ENCODE measurements at places on chromosomes 3 and 15.

DNA sequence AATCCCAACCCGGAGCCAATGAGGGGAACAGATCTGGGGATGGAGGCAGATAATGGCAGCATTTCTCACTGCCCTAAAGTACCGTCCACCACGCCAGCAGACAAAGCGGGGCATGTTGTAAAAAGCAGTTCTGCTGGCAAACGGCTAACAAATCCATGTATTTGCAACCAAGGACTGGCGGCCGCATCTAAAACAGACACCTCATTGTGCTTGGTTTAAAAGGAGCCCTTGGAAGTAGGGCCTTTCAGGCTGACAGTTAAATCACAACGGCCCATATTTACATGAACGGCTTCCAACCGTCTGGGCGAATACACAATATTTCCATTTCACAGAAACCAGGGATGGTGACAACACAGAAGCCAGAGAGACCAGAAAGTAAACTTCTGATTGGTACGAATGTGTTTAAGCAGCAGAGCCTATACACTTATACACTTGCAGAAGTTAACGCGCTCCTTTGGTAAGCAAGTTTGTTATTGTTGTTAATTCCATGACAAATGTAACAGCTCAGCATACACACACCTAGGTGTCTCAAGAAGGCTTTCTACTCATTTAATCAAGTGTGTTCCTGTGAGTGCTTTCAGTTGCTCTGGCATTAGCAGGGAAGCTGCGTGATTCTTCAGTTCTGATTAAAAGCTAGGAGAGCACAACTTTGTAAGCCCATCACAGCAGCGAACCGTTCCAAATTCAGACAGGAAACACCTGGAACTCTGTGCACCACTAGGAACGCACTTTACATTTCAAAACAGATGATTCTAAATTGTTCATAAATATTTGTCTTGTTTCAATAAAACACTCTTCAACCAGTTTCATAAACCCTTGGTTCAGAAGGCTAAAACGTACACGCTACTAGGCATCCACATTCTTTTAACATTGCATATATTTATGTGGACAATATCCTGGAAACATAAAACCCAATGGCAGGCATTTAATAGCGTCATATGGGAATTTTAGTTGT is 112.9 kb downstream of the PDZRN3 start:
- DNase-seq: no peak

- DNase-seq: no peak
Measured at GRCh38 chr15:95931619-95932018, 398.9 kb upstream of the NR2F2 start.

- DNase-seq: no peak
Measured at GRCh38 chr3:187016639-187017345, 86.5 kb downstream of the ST6GAL1 start.

DNA sequence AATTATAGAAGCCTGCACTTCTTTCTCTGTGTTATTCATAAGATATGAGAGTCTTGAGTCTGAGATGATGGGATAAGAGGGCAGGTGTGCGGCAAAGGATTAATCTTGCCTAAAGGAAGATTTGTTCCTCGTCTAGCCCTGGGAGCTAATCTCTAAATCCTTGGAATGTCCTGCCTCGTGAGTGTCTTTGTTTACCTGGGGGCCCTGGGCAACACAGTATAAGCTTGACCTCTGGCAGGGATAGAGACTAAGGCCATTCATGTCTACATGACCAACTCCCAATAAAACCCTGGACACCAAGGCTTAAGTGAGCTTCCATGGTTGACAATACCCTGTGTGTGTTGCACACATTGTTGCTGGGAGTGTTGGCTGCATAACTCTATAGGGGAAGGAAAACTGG is 3.2 kb upstream of the AGBL1 start:
- peak; percentile 61 for DNase-seq

GRCh38 chr3:94076055-94076454 is 13.2 kb downstream of the NSUN3 start:
- DNase-seq: no peak

DNA sequence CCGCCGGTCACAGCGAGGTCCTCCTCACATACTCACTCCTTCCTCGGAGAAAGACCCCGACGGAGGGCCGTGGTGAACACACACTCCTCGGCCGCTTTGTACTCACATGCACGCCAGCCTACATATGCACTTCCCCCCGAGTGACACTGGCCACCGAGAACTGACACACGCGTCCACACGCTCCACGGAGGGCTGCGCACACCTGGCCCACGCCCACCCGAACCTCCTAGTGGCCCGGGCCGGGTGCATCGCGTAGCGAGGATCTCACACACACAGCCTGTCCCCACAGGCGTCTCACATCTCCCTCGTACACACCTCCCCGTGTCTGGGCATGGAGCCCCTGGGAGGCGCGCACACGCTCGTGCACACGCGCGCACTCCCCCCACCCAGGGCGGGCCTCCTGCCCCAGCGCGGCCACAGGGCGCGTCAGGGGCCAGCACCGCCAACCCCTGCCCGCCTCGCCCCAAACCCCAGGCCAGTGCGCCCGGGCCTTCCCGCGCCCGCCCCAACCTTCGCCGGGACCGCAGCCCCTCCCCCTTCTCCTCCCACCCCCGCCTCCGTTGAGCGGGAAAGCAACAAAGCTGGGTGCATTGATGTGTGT is 411 bp upstream of the C3orf70 start:
- DNase-seq: peak; percentile 64

DNA sequence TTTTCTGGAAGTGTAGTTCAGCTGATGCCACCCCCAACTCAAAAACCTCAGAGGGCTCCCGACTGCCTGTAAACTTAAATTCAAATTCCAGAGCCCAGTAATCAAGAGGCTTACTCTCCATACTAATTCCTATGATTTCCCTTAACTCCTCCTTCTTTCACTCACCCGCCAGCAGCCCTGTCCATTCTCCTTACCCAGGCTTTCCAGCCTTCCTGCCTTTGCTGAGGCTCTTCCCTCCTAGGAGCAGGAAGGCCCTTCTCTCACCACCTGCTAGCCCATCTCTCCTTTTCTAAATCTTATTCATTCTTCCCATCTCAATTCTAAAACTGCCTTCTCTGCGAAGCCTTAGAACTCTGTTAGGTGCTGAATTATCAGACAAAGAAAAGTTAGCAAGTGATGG is 30.4 kb downstream of the RORA start:
- DNase-seq: no peak

GRCh38 chr3:99330281-99330680 is 308.1 kb upstream of the COL8A1 start:
- no peak for DNase-seq

- DNase-seq: no peak
Measured at GRCh38 chr15:80915472-80915871, 74.1 kb downstream of the MESD start.

DNA sequence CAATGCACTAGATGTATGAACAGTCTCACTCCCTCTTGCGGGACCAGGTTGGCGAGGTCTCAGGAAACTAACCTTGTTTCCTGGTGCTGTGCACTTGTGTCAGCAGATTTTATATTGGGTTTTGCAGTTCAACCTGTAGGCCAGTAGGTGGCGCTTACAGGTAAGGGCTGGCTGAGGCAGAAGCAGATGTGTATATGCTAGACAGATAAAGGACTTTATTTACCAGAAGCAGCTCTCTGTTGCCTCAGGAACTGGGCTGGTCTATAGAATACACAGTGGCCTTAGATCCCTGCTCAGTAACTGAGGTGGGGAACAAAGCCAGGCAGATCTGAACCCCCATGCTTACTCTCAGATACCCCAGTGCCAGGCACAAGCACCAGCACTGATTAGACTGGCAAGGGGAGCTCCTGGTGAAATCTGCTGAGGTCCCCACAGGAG is 296.8 kb downstream of the DOCK3 start:
- DNase-seq: peak; percentile 54

DNA sequence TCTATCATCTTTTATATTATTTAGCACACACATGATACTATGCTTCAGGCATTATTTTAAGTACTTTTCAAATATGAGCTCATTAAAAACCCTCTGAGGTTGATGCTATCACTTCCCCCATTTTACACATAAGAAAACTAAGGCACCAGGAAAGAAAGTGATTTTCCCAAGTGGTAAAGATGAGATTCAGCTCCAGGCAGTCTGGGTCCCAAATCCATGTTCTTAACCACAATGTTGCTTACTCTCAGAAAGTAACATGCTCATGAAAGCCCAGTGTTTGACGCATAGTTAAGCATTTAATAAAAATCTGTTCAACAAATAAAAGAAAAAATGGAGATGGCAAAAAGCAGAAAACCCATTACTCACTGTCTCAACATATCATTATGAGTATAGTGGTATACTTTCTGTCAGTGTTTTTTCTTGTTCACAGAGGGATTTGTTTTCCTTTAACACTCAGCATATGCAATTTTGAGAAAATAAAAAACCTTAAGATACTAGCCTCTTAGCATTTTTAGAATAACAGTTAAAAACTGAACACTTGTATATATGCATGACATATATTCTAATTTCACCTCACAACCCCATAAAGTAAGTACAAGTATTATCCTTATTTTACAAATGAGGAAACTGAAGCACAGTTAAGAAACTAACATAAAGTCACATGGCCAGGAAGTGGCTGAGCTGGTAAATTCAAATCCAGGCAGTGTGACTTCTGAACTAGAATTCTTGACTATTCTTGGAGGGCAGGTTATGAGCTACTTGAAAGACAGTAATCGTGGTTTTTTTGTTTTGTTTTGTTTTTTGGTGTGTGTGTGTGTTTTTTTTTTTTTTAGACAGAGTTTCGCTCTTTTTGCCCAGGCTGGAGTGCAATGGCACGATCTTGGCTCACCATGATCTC is 10.4 kb downstream of the PEAK1 start:
- DNase-seq: no peak

Data from ecto neural progenitor cell (in vitro differentiated cells).